ENCODE measurements at places on chromosomes 5 and 9.

DNA sequence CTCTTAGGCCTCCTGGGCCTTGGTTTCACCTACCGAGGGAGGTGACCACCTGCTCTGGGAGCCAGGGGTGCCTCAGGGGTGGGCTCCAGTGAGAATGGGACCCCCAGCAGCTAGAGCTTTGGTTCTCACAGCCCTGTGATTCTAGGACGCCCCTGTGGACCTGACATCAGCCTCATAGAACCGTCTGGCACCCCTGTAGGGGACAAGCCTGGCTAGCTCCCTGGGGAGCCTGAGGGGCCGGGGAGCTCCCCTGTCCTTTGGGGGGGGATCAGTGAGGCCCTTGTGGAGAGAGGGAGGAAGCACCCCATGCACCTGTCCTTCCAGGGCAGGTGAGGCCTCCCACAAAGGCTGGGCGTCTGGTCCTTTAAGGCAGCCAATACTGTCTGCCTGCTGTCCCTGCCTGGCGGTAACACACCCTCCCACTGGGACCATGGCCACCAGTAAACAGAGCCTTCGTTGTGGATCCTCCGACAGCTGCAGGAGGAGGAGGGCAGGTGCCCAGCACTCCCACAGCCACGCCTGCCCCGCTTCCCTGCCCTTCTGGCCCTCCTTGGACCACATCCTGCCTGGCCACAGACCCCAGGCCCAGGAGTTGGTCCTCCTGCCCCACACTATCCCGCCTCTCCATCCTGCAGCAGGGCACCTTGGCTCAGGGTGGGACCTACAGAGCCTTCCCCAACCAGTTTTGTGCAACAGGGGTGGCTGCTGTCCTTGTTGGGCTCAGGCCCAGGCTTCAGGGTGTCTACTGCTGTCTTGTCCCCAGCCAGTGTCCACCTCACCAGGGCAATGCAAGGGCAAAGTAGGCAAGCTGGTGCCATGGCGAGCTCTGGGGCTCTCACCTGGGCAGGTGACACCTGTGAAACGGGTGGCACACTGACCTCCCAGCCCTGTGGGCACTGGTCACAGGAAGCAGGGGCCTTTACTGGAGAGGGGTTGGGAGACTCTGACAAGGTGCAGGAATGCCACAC, 3.0 kb upstream of the TUBB4B start:
- no peak for DNase-seq

DNA sequence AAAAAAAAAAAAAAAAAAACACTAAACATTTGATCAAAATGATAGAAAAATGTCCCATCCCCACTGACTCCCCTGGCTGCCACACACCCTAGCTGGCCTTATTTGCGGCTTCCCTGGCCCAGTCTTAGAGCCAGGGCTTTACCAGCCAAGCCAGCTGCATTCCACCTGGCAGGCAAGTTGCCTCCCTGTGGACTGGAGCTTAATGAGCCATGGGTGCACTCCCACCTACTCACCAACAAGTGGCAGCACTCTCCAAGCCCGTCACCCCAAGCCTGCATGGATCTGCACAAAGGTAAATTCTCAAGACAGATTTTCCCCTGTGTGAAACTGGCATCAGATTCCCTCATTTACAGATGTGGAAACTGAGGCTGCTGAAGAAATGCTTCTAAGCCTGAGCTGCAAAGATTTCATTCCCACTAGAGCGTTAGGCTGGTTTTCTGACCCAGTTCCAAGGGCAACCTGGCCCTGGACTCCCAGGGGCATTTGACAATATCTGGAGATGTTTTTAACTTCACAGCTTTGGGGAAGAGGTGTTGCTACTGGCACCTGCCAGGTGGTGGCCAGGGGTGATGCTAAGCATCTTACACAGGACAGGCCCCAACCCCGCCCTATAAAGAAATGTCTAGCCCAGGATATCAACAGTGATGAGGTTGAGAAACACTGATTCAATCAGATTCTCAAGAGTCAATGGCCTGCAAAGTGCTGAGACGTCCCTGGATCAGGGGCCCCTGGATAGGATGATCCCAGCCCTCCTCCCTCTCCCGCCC, 21.9 kb upstream of the VDAC1 start:
- DNase-seq, result no peak

- DNase-seq, result no peak
These were observed 130.6 kb downstream of the KCNIP1 start for GRCh38 chr5:170634256-170634990.

DNA sequence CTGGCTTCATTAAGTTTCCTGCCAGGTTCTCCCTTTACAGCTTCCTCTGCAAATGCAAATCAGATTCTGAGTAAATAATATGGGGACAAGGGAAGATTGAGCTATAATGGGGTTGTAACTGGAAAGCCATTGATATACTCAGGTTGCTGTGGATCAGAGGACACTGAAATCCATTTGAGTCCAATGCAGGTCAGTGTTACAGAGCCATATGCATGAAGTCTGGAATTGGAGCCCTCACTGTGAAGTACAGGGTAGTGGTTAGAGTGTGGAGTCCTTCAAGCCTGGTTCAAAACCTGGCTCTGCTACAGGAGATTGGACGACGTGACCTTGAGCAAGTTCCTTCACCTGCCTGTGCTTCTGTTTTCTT, 48.7 kb downstream of the TIMD4 start:
- DNase-seq, result no peak

- DNase-seq, result no peak
These were observed 20.0 kb upstream of the GDNF start for GRCh38 chr5:37859805-37860204.

GRCh38 chr9:129493002-129493705, 127.7 kb downstream of the C9orf50 start:
- no peak for DNase-seq

DNA sequence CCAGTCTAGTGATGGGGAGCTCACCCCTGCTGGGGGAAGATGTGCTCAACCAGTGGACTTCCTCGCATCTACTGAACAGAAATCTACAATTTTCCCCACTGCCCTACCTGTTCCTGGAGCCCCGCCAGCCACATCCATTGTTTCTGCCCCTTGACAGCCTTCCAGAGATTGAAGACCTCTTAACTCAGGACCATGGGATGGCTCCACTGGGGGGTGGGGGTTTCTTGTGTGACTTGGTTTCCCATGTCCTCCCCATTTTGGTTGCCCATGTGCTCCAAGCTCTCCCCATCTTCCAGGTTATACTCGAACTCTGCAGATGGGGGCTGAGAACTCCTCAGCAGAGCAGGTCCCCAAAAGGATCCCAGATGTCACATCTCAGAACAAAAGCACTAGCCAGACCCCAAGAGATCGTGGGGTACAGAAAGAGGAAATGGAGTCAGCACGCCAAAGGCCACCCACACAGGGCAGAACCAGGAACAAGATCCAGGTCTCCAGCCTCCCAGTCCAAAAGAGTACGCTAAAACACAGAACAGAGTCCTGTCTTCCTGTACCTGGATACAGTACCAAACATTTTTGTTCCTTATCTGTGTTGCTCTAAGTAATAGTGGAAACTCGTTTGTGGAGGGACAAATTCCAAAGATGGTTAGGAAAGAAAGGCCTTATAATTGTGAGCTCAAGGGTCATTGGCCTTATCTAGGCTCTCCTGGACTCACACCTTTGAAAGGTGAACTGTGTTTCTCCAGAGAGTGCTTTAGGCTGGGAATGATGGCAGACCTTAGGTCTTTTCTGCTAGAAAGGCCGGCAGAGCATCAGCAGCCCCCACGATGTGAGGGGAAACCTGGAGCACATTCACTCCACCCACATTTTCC, 15.8 kb downstream of the CORO2A start:
- peak; percentile 54 for DNase-seq

- DNase-seq, result no peak
These were observed 122.1 kb downstream of the SNX18 start for GRCh38 chr5:54639621-54640020.

DNA sequence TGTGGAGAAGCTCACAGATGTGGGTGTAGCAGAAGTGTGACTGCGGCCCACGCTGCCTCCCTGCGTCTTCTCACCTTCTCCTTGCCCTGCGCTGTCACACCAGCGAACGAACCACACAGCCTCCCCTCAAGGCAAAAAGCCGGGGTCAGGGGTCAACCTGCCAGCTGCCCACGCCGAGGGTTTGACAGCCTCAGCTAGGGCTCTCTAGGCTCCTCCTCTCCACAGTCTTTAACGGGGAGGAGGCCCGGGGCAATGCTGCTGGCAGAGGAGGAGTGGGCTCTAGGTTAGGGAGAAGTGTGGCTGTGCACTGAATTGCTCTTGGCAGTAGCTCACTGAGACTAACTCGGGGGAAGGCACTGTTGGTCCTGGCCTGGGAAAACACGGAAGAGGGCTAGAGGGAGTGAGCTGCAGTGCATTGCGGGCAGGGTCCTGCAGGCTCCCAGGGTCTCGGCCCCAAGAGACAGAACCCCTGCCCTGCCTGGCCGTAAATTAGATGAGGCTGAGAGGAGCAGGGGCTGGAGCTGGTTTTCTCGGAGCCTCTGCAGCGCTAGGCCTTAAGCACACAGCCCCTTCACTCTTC, 4.2 kb upstream of the TRIM52 start:
- DNase-seq, result no peak

DNA sequence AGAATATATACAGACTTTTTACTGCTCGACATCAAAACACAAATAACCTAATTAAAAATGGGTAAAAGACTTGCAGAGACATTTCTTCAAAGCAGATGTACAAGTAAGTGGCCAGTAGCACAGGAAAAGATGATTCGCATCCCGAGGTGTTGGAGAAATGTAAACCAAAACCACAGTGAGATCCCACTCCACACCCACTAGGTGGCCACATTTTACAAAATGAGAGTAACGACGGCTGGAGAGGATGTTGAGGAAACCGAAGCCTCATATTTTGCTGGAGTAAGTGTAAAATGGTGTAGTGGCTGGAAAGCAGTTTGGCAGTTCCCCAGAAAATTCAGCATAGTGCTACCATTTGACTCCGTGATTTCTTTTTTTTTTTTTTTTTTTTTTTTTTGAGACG, 21.3 kb upstream of the GBGT1 start:
- no peak for DNase-seq

- no peak for DNase-seq
These were observed 1062.5 kb downstream of the CDH9 start for GRCh38 chr5:25975885-25976284.

DNA sequence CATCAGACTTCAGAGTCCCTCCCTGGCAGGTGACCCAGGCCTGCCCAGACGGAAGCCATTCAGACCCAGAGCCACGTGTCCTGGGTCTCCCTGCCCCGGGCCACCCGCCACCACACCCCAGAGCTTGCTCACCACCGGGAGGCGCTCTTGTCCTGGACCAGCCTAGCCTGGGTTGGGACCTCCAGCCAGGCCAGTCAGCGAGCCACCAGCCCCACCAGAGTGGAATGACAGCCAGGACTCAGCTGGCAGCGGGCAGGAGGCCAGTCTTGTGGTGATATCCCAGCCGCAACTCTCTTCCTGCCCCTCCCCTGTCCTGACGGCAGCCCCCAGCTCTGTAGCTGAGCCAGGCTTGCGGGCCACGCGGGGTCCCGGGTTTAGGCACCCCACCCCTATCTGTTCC, 1.7 kb upstream of the PTGDS start:
- no peak for DNase-seq

GRCh38 chr9:120396418-120396817, 183.5 kb downstream of the CDK5RAP2 start:
- no peak for DNase-seq

DNA sequence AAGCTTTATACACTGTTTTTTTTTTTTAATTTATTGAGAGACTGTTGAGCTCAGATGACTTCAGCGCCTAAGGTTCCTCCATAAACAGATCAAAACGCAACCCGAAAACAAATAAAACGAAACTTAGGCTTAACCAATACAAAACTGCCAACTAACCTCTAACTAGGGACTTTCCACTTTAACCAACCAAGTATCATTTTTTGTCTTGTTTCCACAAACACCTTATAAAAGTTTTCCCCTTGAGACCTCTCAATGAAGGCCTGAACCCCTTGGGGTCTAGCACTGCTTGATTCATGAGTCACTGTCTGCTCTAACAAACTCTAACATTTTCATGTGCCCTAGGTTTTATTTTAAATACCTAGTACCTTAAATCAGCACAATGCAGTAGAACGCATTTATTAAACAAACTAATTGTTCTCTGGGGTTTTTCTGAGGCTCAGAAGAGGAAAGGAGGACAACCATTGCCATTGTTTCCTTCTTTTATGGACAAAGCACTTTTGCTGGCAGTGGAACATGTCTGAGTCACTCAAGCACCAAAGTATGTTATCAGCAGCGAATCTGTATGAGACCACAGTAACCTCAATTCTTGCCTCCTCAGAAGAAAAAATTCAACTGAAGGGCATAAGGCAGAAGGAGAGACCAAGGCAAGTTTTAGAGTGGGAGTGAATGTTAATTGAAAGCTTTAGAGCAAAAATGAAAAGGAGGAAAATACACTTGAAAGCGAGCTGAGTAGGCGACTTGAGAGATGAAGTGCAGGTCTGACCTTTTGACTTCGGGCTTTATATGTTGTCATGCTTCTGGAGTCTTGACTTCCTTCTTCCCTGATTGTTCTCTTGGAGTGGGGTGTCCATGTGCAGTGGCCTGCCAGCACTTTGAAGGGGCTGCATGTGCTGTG, 97.7 kb upstream of the HCN1 start:
- no peak for DNase-seq

- no peak for DNase-seq
These were observed 368.0 kb upstream of the GRIN3A start for GRCh38 chr9:102106439-102106838.

DNA sequence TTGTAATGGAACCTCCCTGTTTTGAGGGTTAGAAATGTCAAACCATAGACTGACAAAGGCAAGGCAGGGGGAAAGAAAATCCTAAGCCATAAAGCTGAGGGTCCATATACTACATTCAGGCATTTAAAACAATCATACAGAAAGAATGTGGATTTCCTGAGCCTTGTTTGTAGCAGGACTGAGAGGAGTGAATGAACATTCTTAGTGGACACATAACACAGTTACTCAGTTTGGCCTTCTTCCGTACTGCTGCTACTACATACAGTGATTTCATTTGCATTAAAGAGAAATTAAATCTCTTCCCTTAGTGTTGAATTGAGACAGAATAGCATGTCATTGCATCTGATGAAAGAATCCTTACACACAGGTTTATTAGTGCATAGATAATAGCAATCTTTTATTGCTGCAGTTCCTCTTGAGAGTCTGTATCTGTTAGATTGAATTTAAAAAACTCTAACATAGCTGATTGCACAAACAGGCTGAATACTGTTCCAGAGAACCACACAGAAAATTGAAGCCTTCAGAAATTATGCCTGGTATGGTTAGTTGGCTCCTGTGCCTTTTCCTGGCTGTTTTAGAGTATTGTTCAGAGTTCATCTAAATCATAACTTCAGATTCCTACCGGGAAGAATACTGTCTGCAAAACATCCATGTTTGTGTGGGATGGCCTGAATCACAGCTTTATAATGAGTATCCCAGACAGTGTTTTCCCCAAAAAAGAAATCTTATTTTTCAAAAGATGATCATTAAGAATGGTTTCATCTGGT, 2.0 kb upstream of the MTX3 start:
- no peak for DNase-seq

- no peak for DNase-seq
These were observed 17.3 kb downstream of the ODF2 start for GRCh38 chr9:128473104-128473503.

DNA sequence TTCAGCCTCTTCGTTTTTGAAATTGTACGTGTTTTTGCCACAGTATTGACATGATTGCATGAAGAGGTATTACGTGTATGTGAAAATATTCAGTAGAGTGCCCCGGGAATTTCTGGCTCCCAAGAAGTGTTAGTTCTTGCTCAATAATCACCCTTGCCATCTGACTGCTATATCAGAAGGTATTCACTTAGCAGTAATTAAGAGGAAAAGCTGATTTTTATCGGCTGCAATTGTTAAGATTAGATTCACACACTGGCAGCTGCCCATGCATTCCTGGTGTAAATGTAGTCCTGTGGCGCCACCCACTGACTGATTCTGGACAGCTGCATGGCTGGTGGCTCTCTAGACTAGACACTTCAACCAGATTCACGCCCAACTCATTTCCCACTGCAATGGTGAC, 440.1 kb upstream of the ADAMTS16 start:
- DNase-seq, result no peak
